GM10248 (cell line): ENCODE measurements at places on chromosomes 7 and 10.

DNA sequence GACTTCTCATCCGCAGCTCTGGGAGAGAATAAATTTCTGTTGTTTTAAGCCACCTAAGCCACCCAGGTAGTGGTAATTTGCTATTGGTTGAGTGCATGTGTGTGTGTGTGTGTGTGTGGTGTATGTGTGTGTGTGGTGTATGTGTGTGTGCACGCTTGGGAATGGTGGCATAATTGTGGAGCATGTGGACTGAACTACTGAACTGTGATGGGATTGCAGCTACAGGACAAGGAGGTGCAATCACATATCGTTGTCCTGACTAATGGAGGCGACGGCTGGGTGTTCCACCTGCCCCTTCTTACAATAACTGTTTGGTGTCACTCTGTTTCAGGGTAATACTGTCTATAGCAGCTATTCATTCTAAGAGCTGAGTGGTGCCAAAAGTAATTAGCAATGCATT lies 448.7 kb upstream of the PFKP start:
- DNase-seq, result no peak

GRCh38 chr10:930625-931325 lies 730 bp downstream of the LARP4B start:
- DNase-seq, result no peak

- no peak for DNase-seq
Observed at GRCh38 chr10:102121739-102122372, 1.7 kb upstream of the LDB1 start.

DNA sequence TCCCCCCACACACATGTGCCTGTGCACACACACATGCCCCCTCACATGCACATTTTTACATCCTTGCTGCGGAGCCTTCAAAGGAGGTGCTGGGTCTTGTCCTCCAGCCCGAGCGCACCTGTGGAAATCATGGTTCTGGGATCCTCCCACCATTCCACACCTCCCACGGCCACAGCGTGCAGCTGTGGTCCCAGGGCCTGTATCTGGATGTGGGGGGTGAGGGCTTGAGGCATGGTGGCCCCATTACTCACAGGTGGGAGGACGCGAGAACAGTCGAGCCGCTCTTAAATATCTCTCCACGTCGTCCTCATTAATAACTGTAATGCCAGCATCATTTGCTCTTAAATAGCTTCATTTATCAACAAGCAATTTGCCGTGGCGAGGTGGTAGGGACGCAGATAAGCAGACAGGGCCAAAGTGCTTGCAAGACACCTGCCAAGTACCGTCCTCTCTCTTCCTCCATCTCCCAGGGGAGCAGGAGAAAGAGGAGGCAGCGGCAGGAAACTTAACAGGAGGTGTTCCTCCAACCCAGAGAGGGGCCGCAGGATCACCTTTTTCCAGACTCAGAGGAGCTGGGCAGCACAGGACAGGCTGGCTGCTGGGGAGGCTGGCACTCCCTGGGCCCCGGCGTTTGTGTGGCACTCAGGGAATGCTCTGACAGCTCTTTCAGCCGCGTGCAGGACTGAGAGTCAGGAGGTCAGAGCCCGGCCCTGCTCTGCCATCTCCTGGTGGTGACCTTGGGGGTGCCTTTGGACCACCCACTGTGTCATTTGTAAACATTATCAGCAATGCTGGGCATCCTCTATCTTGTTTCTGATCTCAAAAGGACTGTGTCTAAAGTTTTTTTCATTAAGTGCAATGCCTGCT lies 87.4 kb downstream of the CDH23 start:
- no peak for DNase-seq

DNA sequence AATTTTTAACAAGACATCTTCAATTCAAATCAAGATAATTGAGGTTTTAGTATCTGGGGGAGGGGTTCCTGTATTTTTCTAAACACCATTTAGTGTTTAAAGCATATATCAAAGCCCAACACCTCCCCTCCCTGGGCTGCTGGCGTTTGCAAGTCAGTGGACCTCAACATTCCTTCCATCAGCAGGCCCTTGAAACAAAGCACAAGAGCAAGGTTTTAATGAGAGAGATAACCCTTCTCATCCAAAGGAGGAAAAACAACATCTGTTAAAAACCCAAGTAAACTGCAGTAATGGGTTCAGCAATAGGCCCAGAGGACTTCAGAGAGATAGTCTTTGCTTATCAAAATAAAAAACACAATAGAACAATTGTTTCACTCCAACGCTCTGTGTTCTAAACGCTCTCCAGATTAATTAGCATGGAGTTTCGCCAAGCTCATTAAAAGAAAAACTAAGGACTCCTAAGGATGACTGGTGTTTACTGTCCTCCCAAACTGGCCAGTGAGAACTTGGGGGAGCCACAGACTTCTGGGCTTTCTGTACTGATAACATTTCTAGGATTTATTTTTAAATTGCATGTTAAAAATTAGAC lies 2.5 kb downstream of the JCAD start:
- no peak for DNase-seq

DNA sequence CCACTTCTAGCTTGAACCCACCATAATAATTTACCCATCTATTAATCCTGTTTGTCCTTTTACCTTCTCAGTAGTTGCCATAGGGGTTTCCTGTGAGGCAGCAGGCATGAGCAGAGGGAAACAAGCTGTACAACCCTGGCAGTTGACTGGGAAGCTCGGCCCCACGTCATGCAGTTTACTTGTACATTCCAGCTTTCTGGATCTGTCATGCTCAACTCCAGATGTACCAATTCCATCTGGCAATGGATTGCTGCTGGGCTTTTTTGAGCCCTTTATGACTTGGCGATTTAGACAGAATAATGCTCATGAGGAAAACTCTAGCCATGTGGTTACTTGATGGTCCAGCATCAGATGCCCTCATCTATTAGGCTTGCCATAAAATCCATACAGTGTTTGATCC lies 112.5 kb downstream of the GNAI1 start:
- DNase-seq, result no peak

- DNase-seq, result no peak
Observed at GRCh38 chr10:96401036-96401435, 42.2 kb upstream of the OPALIN start.

GRCh38 chr10:12055732-12056131 lies 13.0 kb upstream of the DHTKD1 start:
- DNase-seq, result no peak

GRCh38 chr7:104848138-104848990 lies 165.6 kb upstream of the KMT2E start:
- DNase-seq, result peak; percentile 55

GRCh38 chr7:23594879-23595604 lies 2.1 kb upstream of the CCDC126 start:
- peak; percentile 78 for DNase-seq

DNA sequence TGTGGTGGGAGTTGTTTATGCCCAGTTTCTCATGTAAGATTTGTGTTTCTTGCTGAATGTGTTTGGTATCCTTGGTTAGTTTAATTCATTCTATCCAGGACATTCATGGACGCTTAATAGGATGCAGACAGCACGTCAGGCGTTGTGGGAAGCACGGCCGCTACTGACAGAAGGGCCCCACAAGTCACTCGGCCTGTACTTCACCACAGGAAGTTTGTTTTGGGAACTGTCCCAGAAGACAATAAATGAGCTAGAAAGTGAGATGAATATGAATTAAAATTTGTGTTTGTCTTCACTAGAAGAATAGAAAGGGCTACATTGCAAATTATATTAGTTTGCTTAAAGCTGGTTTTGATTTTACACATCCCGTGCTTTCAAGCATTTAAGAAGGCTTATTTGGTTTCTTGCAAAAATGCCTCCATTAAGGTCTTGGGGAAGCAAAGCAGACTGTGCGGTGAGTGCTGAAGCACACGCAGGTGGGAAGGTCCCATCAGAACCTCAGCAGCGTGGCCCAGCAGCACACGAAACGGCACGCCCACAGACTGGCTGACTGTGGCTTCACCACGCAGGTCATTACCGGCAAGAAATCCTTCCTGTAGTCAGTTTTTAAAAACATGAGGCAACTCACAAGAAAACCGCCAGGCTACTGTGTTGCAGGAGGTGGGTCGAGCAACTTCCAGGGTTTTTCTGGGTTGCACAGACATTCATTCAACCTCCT lies 74.1 kb downstream of the VIPR2 start:
- no peak for DNase-seq

- no peak for DNase-seq
Observed at GRCh38 chr10:102358712-102359382, 36.7 kb upstream of the NFKB2 start.

GRCh38 chr10:28302012-28302637 lies 739 bp downstream of the MPP7 start:
- no peak for DNase-seq

DNA sequence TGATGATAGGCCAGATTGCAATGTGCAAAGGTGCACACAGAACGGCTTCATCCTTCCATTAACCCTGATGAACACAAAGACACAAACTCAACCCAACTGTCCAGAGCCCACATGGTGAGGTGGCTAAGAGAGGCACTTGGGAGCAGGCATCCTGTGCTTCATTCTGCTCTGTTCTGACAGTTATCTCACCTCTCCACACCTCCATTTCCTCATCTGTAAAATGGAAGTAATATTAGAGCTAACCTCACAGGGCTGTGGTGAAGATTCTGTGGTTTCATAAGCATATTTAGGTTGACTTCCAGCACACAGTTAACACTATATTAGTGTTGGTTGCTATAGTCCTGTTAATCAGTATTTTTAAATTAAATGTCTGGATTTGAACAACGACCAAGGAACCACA lies 126.3 kb downstream of the TAX1BP1 start:
- no peak for DNase-seq

- DNase-seq, result no peak
Observed at GRCh38 chr7:46393142-46393541, 472.1 kb upstream of the IGFBP3 start.

- no peak for DNase-seq
Observed at GRCh38 chr7:146804620-146805019, 688.0 kb downstream of the CNTNAP2 start.

DNA sequence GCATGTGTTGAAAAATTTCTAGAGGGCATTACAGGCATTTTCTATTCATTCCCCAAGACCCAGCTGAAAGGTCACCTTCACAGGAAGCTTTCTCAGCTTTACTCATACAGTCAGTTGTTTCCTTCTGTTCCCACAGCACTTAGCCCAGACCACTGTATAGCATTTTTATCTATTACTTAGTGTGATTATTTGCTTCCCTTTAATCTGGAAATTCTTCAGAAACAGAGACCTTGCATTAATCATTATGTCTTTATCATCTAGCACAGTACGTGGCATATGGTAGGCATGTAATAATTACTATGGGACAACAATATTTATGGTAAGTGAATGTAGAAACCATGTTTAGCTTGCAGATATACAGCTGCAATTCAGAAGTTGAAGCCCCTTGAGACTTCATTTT lies 38.2 kb upstream of the CDK6 start:
- no peak for DNase-seq

DNA sequence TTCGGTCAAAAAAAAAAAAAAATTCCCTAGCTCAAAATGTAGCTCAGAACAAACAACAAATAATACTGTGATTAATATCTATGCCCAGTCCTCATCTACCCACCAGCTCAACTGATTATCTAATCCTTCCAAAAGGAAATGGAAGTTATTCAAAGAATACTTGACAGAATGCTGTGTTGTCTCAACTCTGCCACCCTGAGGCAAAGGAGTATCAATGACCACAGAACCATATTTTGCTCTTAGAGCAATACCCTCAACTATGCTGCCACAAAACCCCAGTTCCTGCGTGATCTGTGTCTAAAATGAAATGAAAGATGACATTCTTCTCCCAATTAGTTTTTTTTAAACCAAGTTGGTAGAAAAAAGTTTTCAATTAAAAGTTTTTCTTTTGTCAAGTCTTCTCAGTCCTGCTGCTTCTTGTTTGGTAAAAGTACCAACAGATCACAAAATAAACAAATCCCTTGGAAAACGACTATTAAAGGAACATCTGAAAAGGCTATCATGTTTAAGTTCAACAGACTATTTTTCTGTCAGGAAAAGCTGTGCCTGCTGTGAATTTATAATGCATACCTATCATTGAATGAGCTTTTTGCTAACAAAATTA lies 21.6 kb downstream of the RBM28 start:
- no peak for DNase-seq

DNA sequence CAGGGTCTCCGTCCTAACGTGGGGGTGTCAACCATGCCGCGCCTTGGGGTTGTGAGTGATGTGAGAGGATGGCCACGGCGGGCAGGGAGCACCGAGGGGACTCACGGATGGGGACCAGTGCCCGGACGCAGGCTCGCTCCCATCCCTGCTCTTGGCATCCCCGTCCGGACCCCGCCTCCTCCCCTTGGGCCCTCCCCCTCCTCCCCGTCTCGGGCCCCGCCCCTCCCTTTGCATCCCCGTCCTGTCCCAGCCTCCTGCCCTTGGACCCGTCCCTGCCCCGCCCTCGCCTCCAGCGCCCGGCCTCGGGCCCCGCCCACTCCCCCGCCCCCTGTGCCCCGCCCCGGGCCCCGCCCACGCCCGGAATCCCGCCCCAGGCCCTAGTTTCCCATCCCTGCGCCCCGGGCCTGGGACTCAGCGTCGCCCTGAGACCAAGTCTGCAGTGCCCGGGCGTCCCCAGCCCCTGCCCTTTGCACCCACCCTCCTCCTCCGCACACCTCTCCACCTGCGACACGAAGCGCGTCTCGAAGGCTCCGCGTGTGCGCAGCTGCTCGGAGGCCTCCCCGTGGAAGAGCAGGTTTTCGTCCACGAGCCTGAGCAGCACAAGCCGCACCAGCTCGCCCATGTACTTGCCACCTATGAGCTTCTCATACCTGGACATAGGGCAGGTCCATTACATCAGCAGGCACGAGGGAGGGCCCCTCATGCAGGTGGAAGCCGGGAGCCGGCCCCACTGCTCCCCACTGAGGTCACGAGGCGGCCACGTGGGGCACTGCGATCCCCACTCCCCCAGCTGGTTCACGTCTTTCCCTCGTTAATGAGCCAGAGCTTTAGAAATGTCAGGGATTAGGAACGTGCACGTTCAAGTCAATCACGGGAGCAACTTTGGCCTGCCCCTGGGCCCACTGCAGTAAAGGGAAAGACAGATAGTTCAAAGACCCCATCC lies 5.1 kb upstream of the MYL7 start:
- DNase-seq, result peak; percentile 84

- DNase-seq, result no peak
Observed at GRCh38 chr10:46234026-46234425, 52.8 kb upstream of the ANTXRL start.

DNA sequence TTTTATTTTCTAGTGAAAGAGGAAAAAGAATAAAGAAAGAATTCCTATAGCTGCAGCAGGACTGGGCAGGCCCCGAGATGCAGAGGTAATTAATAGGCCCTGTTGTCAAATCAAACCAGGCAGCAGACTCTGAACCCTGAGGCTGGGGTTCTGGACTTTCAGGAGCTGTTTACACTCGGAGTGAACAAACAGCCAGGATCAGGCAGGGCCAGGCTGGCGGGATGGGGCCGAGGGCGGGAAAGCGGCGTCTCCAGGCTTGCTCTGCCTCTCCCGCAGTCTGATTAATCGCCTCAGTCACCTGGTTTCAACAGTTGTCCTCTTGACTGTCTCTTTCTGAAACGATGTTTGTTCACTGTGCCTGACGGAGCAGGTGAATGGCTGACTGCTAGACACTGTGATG lies 675.4 kb upstream of the FOXK1 start:
- DNase-seq, result no peak

GRCh38 chr7:64888901-64889685 lies 14.0 kb upstream of the ZNF273 start:
- DNase-seq, result no peak
